ENCODE measurements at places on chromosomes 16 and 17.

GRCh38 chr16:85473323-85473722 is 139.8 kb upstream of the GSE1 start:
- no peak for DNase-seq

DNA sequence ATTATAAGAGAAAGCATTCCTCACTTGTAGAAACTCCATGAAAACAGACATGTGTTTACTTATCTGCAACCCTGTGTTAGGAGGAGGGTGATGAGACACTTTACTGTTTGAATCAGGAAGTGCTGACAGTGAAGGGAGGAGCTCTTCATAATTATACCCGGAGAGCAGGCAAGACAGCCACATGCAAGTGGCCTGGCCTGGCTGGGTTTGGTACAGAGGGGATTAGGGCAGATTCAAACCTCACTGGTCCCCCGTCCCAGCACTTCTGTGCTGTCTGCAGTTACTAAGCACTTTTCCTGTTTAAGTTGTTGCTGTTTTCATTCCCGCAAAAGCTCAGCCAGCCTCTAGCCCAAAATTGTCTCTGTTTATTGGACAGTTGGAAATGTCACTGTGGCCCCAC is 78.5 kb downstream of the WWOX start:
- DNase-seq, result no peak

- no peak for DNase-seq
Measured at GRCh38 chr16:57914244-57915173, 56.4 kb downstream of the CNGB1 start.

GRCh38 chr16:27867122-27868110 is 196.1 kb downstream of the GSG1L start:
- peak; percentile 24 for DNase-seq

Measured in stimulated activated CD4-positive, alpha-beta T cell treated with anti-CD3 and anti-CD28 coated beads, Interleukin-1b, Interleukin-23, amount 100 ng/mL, for 24 hours (primary cell).